ENCODE measurements at places on chromosomes 3 and 15.

DNA sequence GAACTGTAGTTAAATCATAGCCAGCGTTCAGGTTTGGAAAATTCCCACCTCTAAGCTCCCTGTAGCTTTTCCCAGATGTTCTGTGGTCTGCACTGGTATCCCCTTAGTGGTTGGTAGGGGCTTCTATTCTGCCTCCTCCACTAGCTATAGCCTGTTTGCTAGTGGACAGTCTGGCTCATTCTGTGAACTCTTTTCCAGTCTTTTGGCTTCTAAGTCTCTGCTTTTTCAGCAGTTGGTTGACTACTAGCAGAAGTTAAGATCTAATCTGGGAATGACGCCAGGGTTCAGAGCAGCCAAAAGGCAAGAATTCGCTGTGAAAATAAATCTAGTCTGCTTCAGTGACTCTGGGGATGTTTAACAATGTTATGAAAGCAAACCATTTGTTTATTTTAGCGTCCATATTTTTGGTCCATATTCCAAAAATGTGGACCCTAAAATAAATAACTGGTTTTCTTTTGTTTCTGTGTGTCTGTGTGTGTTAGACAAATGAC is 73.7 kb upstream of the WDR72 start:
- peak; percentile 66 for DNase-seq

- no peak for DNase-seq
Measured at GRCh38 chr15:45048794-45049631, 26.0 kb downstream of the SORD start.

DNA sequence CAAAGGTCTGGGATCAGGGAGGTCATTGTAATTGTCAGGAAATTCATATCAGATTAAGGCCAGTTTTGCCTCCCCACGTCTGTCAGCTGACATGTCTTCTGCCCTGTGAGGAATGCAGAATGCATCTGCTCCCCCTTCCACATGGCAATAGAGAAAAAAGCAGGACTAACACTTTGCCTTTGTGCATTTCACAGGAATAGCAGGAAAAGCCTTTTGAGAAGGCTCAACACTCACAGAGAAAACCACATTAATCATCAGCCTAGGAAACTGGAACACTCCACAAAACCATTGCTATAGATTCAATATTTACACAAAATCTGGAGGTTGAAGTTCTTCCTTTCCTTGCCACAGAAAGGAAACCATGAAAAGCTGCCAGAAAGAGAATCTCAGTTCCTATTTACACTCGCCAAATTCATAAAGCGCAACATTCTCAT is 165.2 kb upstream of the HES1 start:
- no peak for DNase-seq

DNA sequence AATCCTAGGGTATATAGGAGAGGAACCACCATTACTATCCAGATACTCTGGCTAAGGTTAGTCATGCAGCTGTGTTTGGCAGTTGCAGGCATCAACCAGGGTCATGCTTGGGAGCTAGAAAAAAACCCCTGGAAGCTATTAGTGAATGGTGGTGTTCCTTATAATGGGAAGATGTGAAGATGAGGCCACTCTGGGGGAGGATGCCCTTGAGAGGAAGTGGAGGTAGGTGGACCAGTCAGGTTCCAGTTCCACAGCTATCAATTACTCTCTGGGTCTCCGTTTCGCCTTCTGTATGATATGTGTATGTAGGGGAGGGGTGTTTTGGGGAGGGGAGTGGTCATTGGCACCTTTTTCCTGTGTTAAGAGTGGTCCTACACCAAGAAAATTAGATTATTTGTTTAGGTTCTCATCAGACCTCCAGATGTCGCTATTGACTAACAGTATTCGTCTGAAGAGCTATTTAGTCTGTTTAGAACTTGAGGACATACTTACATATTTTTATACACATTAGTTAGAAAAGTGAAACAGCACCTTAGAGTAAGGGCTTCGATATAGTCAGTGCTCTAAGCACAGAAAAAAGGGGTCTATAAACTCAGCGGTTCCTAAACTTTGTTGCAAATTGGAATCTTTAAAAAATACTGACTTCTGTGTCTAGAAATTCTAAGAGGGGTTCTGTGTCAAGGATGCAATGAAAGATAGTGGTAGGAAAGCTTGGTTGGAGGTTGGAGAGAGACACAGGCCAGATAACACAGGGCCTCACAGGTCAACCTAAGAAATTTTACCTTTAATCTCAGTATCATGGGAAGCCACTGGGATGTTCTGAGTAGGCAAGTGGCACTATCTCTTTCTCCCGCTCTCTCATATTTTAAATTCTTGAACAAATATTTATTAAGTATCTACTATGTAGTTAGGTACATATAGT is 9.1 kb upstream of the HPS3 start:
- DNase-seq, result peak; percentile 65

GRCh38 chr15:39889601-39890000 is 30.5 kb downstream of the GPR176 start:
- no peak for DNase-seq

GRCh38 chr3:109784285-109784684 is 446.9 kb upstream of the DPPA4 start:
- DNase-seq, result no peak

GRCh38 chr3:177831361-177831760 is 634.1 kb upstream of the TBL1XR1 start:
- DNase-seq, result no peak

DNA sequence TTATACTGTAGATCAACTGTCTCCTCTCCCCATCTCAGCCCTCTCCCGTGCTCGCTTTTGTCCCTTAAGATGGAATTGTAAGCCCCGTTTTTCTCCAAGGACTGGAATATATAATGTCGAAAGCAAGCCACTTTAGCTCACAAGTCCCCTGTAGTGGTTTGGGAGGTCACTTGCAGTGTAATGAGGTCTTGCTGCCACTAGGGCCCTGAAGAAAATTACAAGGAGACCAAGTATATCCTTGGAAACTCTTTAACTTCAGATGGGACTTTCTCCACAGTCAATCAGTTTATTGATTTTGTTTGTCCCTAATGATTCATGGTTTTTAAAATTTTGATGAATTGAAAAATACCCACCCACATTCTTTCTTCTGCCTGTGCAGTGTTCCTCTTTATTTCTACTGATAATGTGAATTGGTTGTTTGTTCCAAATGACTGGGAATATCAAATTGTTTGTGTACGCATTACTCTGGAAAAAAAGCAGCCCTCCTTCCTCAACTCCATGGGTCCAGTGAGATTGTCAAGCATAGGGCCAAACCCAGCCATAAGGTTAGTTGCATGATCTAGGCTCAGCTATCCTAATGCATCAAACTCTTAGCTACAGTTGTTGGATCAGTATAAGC is 294.8 kb downstream of the MCTP2 start:
- no peak for DNase-seq

GRCh38 chr3:67076607-67077006 is 78.5 kb downstream of the KBTBD8 start:
- no peak for DNase-seq

DNA sequence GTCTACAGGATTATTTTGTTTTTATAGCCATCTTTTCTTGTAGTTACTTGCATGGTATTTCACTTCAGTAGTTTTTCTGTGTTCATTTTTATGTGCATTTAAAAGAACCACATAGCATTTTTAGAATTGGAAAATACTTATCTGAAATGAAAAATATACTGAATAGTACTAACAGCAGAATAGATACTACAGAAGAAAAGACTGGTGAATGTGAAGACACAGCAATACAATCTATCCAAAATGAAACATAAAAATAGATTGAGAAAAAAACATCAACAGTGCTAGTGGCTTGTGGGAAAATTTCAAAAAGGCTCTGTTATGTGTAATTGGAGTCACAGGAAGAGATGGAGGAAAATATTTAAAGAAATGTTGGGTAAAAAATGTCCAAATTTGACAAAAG is 12.7 kb upstream of the DIPK2A start:
- DNase-seq, result no peak
